Kidney (tissue), 22 donors: ENCODE measurements at places on chromosomes 2 and 18. TPM values are rescaled to one million over a fixed set of nuclear protein-coding genes. Genes with fewer than 3 reads are reported as not detected.

- DNase-seq: no peak
Measured at GRCh38 chr18:6311456-6312215, 103.1 kb downstream of the L3MBTL4 start.

- no peak for DNase-seq
Measured at GRCh38 chr2:160489111-160489510, 4.5 kb downstream of the RBMS1 start.

DNA sequence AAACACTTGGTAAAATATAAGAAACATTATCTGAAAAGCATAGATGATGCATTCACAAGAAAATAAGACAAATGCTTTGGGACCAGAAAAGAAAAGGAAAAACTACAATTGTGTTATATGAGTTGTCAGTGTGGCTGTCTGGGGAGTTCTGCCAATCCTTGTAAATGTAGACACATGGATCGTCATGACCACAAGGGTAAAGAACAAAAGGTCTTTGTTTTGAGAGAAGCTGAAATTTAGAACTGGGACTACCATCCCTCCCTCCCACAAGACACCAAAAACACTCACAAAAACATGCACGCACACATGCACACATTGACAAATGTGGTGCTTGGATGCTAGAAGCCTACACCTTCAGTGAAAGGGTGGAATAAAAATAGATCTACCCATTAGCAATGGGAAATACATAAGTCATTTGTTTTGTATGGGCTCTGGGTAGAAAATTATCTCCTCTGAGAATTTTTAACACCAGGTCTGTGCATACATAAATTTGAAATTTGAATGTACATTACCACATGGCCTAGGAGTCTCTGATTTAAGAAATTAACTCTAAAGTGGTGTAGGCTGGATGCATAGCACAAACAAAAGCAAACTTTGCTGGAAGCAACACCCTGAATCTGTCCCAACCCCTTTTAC, 266.2 kb upstream of the SLC39A10 start:
- DNase-seq: no peak

DNA sequence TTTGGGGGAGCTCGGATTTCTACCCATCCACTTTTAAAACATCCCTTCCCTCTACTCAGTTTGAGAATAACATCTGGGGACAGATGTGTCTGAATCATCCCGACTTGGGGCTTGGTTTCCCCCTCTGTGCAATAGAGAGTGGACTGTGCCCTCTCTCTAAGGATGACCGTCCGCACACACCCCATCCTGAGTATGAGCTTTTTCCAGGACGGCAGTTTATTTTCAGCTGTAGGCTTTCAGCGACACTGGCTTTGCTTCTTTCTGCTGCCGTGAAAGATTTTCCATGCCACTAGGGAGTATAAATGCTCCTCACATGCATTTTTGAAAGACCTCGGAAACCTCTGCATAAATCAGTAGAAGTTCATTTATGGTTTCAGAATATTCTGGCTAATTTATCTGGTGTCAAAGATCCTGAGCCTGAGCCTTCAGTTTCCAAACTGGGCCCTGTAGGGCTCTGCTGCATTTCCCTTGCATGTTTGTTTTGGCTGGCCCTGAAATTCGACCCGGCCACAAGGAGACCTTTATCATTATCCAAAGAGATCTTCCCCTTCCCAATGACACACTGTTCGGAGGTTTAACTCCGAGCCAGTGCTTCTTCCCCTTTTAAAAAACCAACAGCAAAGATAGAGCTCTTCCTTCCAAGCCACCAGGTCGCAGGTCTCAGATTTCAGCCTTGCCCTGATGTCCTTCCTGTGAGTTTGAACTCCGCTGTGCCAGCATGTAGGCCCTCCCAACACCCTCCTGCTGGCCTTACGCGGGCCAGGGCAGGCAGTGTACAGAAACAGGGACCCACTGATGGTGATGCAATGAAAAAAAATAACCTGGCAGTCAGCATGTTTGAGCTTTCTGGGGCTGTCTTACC, 53.3 kb downstream of the FECH start:
- DNase-seq: peak; percentile 45

GRCh38 chr2:151403914-151404313, 5.8 kb upstream of the RIF1 start:
- DNase-seq: no peak

DNA sequence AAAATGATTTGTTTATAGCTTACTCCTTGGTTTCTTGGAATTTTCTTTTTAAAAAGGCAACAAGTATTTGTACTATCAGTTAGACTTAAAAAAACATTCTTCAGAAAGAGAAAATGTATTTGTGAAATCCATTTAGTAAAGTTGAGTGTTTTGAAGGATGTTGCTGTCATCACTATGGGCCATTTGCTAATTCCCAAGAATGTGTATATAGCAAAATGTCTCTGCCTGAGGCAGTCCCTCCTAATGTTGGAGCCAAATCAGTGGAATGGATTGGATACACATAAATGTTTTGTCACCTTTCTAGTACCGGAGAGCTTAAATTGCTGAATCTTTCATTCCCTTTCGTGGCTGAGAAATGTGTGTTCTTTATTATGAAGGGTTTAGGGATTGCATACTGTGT, 890.2 kb upstream of the ZEB2 start:
- DNase-seq: no peak

DNA sequence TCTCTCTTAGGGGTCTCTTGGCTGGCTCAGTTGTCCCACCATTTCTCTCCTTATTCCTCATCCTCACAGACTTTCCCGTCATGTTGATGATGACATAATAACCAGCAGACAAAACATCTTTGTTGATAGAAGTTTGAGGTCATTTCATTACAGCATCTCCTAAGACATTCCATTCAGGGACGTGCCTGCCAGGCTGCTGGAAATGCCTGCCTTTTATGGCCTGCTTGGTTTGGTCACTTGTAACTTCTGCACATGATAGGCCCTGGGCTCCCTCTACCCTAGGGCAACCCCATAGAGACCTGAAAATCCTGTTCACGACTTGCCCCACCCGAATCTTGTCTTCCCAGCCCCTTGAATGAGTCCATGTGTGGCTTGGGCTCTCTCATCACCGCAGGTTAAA, 81.7 kb downstream of the SDC1 start:
- no peak for DNase-seq

DPY30 gene
- 59.2 TPM for total RNA-seq

GRCh38 chr2:234849678-234850077, 102.1 kb upstream of the SH3BP4 start:
- DNase-seq: no peak

PROKR1 gene
- not detected for total RNA-seq

- peak; percentile 60 for DNase-seq
Measured at GRCh38 chr2:218392891-218393462, 6.7 kb upstream of the CTDSP1 start.

- no peak for DNase-seq
Measured at GRCh38 chr2:221075203-221075602, 496.9 kb downstream of the EPHA4 start.

DNA sequence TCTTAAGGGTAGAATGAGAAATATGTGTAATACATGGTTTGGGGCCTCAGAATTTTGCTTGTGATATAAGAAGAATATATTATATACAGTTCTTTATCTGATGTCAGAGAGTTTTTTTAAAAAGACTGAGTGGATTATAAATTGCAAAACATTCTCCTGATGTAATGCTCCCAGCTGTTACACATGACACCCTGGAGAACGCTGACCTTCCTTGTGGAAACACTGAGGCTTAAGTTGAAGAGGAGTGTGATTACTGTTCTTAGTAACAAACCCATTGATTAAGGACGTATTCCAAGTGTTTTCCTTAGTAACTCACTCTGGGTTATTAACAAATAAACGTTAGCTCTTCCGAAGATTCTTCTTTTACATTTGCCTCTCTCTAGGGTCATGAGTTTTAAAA, 1069.3 kb upstream of the CNTNAP5 start:
- no peak for DNase-seq

DNA sequence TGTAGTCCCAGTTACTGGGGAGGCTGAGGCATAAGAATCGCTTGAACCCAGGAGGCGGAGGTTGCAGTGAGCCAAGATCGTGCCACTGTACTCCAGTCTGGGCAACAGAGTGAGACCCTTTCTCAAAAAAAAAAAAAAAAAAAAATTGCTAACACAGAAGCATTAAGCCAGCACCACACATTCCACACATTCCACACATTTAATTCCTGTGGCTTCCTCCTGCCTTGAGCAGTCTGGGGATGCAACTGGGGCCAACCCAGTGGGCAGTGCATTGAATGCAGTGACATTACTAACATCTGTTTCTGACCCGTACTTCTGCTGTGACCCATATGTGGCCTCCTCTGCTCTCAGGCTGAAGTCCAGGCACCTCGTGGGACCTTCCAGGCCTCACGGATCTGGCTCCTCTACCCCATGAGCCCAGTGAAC, 107.0 kb downstream of the BCL2L11 start:
- no peak for DNase-seq

- DNase-seq: no peak
Measured at GRCh38 chr2:106143495-106144215, 50.4 kb downstream of the UXS1 start.

CHST10 gene
- 7.1 TPM for total RNA-seq

- peak; percentile 9 for DNase-seq
Measured at GRCh38 chr2:24228470-24228869, 53.6 kb downstream of the FAM228A start.

DNA sequence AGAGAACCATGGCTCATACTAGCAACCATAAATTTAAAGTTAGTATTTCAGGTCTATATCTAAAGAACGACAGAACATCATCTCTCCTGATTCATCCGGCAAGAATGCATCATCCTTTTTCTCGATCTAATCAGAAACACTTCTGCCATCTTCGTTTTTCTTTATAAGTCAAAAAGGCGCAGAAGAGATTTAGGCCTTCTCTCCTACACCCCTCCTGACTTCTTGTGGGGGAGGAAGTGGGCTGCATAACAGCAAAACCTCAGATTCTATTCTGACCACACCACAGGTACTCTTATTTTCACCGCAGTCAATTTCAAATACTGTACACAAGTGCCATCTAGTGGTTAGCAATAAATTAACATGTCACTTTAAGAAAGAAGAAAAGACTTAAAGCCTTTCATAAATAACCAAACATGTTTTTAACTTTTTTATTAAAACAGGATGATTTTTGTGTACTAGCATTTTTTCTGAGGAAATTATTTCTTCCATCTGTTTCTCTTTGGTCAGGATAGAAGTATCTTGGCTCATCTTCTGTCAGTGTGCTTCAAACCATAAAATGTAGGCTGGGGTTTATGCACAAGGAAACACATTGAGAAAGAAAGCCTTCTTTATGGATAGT, 48.4 kb upstream of the PIK3C3 start:
- peak; percentile 67 for DNase-seq

ZEB2 gene
- total RNA-seq: 136 TPM

DNA sequence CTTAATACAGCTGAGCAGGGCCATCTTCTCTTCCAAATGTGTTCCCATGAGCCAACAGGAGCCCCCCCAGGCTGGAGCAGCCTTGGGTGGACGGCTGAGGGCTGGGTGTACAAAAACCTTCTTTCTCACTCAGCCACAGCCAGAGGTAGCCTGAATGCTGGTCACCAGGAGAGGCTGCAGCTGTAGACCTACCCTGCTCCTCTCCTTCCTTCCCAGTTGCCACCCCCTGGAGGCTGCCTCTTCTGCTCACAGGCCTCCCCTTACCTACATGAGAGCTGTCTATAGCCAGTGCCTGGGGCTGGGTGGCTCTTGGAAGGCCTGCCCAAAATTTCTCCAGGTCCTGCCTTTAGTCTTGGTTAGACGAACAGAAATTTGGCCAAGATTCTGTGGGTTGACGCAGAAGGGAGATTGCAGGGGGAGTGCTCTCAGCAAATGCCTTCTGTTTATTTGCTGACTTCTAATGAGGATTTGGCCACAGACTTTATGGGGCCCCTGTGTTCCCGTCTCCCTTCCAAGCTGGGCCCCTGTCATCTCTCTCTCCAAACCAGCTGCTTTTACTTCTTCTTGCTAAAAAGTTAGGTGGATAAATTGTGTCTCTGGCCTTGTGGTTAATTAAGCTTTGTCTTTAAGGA, 18.3 kb downstream of the CELF4 start:
- no peak for DNase-seq

DNA sequence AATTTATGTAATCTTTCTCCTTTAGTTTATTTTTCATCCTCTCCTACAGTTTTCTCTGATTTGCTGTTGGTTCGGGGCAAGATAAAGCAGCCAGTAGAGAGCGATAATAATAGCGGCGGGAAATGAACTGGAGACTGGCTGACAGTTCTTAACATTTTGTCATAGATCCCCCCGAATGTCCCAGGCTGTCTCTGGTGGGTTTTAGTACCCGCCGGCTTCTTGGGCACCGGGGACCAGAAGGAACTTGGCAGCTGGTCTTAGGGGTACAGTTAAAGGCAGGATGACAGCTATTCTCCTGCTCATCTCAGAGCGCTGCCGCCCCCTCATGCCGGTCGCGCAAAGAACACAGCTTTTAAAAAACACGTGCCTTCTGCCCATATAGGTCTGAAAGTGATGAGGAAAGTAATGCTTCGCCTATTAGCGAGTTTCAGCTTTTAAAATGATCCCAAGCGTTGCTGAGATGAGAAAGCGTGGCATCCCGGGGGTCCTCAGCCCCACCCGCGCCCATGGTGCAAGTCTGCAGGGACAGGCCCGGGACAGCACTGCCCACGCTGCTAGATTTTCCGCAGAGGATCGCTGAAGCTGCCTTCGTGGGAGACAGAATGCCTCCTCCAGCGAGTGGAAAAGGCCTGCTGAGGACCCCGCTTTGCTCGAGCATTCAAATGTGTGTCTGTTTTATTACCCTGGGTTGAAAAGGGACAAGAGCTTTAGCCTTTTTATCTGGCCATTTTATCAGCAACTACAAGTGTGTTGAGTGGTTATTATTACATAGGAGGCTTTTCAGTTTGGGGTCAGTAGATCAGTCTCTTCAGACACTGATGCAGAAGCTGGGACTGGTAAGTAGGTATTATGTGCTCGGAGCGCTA, 3.8 kb downstream of the ONECUT2 start:
- DNase-seq: peak; percentile 20

DNA sequence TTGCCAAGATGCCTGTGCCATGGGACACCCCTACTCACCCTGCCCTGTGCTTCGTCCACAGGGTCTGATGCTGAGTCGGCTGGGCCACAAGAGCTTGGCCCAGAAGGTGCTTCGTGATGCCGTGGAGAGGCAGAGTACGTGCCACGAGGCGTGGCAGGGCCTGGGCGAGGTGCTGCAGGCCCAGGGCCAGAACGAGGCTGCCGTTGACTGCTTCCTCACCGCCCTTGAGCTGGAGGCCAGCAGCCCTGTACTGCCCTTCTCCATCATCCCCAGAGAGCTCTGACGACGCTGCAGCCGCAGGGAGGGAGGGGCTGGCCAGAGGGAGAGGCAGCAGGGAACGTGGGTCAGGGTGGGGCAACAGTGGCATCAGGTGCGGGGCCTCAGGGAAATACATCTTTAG, 81.5 kb downstream of the STPG4 start:
- DNase-seq: no peak

- peak; percentile 85 for DNase-seq
Measured at GRCh38 chr2:188788621-188789020, 185.6 kb upstream of the COL3A1 start.
